ENCODE measurements at places on chromosomes 6 and 20.

- DNase-seq, result no peak
These were observed 1.7 kb downstream of the APMAP start for GRCh38 chr20:24990810-24991252.

- DNase-seq, result no peak
These were observed 14.0 kb upstream of the PLCB1 start for GRCh38 chr20:8118039-8118438.

GRCh38 chr6:14727494-14728395 lies 518.1 kb upstream of the JARID2 start:
- DNase-seq, result no peak

- no peak for DNase-seq
These were observed 43.4 kb downstream of the BCAS4 start for GRCh38 chr20:50838322-50838625.

- no peak for DNase-seq
These were observed 62.6 kb downstream of the VGLL2 start for GRCh38 chr6:117328005-117328389.
